Stimulated activated CD4-positive, alpha-beta T cell treated with anti-CD3 and anti-CD28 coated beads, TNF-alpha, amount 100 ng/mL, for 24 hours (primary cell): ENCODE measurements at places on chromosomes 13 and 19.

DNA sequence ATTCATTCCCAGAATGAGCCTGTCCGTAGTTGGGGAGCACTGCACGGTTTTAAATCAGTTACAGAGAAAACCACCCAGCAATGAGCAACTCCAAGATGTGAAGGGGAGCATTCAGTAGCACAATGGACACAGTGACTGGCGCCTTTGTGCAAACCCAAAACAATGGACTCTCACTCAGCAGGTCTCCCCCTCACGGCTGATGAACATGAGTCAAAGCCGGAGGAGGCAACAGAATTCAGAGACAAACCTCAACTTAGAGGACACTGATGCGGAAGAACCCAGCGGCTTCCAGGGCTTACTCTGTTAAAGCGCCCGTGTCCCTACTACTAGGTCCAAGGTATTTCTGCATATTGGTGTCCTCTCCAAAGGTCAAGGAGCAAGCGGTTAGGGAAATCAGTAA, 17.7 kb downstream of the PLEKHF1 start:
- DNase-seq, result no peak

GRCh38 chr13:49749848-49750247, 42.6 kb downstream of the KPNA3 start:
- DNase-seq, result no peak

- no peak for DNase-seq
Measured at GRCh38 chr13:20441056-20441455, 84.6 kb downstream of the CRYL1 start.

GRCh38 chr19:3669947-3670795, 30.1 kb downstream of the PIP5K1C start:
- no peak for DNase-seq

DNA sequence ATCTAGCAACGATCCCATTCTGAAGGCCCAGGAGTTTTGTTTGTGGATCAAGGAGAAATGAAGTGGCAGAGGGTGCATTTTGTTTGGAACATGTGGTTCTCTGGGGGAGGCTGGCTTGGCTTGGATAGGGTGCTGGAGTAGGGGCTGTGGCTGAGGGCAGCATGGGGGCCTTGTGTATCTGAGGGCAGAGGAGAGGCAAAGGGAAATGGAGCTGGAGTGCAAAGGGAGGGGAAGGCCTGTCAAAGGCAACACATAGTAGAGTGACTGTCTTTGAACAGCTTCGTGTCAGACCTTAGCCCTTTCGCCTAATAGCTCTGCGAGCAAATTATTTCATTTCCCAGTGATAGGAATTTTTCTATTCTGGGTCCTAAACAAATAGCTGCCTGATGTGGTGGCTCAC, 187.2 kb downstream of the KCNRG start:
- DNase-seq, result no peak

- no peak for DNase-seq
Measured at GRCh38 chr19:18293642-18294466, 12.4 kb upstream of the JUND start.
